Lower leg skin (tissue), 4 donors: ENCODE measurements at places on chromosomes 1 and 21. TPM values are rescaled to one million over a fixed set of nuclear protein-coding genes. Genes with fewer than 3 reads are reported as not detected.
A peak's percentile ranks its signal among the peaks of the same experiment; 100 is the strongest.

DNA sequence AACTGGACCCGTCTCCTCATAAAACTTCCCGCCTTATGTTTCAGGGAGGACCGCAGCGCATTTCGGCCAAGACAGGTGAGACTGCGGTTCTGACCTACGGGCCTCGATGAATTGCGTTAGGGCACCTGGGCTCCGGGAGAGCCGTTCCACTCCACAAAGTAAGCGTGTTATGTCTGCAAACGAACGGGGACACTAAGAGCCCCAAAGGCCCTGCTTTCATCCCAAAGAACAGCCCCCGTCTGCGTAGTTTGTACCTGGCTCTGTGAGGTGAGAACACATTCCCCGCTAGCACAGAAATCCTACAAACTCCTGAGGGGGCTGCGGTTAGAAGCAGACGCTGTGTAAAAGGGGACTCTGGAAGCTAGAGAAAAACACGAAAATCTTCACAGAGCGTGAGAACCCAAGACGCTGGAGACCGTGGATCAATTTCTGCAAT, 41.6 kb upstream of the PPIAL4F start:
- DNase-seq, result no peak

- no peak for DNase-seq
These were observed 849 bp downstream of the NFIA start for GRCh38 chr1:61083013-61083806.

GRCh38 chr1:175881246-175881976, 138.0 kb upstream of the TNR start:
- no peak for DNase-seq

DNA sequence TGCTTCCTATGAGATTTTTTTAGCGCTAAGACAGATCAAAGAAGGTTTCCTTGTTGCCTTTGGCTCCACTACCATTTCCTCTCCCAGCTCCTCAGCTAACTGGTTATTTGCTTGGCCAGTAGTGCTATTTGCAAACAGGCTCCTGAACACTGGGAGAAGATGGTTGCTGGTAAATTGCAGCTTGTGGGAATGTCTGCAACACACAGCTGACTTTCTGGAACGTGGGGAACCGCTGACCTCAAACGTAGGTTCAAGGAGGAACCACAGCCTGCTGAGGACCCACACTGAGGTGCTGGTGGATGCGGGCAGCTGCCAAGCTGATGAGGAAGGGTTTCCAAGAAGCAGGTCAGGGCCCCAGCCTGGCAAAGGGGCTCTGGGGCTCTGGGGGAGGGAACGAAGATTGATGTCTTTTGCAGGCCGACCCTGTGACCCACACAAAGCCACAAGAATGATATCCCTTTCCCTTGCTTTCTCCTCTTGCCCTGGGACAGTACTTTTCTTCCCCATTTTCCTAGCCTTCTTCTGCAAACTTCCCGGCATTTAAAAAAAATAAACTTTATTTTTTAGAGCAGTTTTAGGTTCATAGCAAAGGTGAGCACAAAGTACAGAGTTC, 24.8 kb downstream of the GNG4 start:
- no peak for DNase-seq

DNA sequence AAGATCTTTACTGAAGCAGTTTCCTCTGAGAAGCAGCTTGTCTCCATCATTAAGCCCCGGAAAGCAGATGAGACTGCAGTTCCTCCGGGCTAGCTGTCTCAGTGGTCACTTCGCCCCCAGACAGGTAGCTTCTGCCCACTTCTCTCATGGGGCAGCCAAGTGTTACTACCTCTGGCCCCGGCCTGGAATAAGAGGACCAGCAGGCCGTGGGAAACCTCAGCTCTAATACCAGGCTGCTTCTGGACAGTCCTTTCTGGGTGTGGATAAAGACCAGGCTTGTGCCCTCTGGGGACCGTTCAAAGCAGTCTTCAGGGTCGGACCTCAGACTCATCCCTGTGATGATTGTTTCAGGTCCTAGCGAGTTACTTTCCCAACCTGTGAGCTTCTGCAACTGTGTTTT, 54.8 kb downstream of the RUNX3 start:
- peak; percentile 62 for DNase-seq

- no peak for DNase-seq
These were observed at the start of gene CHRNB2 for GRCh38 chr1:154567386-154568156. Gene CHRNB2, plus strand, starts transcription at chr1:154567778. Its CDS starts 267 bp downstream, at chr1:154568045.

DNA sequence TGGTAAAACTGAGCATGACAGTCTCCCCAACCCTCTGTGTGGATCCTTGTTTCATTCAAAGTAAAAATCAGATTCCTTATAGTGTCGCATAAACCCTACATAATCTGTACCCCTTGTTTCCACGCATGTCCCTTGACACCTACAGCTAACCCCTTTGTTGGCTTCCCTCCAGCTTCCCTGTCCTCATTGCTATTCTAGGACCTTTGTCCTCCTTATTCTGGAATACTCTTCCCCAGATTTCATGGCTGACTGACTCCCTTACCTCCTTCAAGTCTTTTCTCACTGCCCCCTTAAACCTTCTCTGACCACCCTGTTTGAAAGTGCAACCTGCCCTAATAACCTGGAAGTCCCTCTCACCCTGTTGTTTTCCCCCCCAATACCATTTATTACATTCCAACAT, 4.0 kb downstream of the RNF11 start:
- DNase-seq, result no peak

DNA sequence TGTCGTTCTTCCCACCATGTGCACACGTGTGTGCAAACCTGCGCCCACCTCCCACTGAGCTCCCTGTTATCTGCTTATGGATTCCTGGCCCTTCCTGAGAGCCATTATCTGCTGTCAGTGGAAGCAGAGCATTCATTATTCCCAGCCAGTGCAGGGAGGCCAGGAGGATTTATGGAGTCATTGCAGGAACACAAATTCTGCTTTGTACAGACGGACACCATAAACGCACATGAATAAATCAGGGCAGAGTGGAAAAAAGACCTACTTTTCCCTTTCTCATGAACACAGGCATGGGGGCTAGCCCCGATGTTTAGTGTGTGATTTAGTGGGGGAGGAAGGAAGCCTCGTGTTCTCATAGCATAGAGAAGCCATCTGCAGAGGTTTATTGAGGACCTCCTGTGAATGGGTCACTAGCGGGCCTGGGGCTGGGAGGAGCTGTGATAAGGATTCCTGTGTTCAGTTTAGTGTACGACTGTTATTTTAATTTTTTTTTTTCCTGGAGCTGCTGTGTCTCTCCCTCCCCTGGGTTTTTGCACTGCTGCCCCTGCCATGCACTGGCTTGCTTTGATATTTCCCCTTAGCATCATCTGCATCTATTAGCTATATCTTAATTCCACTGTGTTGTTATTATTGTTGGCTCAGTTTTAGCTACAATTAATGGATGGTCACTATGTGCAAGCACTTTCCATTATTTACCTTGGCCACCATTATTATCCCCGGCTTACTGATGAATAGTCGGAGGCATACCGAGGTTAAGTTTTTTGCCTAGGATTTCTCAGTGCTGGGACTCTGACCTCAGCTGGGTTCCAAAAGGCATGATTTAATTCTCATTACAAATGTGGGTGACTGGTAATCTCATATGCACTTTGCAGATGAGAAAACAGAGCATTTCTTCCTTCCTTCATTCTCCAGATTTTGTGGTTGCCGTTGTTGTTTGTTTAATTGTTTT, 33.0 kb downstream of the HUNK start:
- DNase-seq, result peak; percentile 42

DNA sequence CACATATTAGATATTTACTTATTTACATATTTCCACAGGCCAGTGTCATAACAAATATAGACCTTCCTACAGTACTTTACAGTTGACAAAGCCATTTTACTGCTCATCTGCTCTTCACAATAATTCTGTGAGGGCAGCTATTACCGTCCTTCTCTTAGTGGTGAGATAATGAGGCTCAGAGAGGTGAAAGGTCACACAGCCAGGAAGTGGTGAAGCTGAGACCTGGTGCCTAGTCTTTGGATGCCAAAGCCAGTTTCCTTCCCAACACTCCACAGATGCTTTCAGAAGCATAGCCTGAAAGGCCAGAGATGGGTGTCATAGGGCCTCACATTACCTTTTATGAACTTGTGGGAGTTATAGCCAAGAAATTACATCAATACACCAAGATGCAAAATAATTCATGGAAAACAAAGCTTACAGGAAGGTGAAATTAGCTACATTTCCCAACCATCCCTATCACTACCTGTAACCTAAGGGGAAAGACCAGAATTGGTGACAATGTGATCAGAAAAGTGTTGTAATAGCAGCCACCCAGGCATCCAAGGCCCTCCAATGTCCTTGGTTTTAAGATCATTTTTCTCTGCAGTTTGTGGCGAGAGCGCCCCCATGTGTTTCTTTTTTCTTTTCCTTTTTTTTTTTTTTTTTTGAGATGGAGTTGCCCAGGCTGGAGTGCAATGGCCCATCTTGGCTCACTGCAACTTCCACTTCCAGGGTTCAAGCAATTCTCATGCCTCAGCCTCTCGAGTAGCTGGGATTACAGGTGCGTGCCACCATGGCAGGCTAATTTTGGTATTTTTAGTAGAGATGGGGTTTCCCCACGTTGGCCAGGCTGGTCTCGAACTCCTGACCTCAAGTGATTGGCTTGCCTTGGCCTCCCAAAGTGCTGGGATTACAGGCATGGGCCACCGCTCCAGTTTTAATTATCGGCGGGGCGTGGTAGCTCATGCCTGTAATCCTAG, 26.5 kb upstream of the RPL11 start:
- DNase-seq, result no peak

DNA sequence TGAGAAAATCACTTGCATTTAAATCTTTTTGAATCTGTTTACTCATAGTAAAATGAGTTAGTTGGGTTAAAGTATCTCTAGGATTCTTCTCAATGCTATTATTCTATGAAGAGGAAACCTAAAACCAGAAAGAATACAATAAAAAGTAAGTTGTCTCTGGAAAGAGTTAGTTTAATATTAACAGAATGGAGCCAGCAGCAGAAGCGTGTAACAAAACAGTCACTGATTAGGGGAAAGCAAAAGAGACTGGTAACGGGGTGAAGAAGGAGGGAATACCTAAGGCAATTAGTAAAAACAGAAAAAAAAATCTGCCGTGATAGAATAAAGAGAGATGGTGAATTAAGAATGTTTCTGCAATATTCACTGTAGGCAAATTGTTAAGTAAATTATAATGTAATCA, 60.0 kb downstream of the NRDC start:
- DNase-seq, result no peak

- DNase-seq, result no peak
These were observed 3.0 kb upstream of the CD34 start for GRCh38 chr1:207913951-207914350.

- DNase-seq, result no peak
These were observed 4.1 kb upstream of the HPDL start for GRCh38 chr1:45322486-45323040.

DNA sequence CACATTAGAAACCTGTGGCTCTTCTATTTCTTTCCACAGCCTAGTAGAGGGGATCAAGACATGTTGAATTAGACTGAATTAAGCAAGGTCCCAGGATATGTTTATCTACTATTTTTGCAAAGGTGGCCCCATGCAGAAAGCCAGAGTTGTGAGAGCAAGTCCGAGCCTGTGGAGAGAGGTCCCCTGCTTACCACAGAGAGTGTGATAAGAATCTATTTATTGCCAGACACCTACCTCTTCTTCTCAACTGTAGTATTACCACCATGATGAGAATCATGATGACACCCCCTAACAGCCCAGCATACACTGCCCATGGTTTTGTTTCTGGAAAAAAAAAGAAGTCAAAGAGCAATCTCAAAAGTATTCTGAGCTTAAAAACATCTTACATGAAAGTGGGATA, 23.0 kb downstream of the SLAMF1 start:
- DNase-seq, result no peak

GRCh38 chr1:101239095-101240040, 2.5 kb downstream of the S1PR1 start:
- DNase-seq, result no peak

GRCh38 chr1:148307583-148308185, 155.6 kb upstream of the NBPF11 start:
- no peak for DNase-seq

DNA sequence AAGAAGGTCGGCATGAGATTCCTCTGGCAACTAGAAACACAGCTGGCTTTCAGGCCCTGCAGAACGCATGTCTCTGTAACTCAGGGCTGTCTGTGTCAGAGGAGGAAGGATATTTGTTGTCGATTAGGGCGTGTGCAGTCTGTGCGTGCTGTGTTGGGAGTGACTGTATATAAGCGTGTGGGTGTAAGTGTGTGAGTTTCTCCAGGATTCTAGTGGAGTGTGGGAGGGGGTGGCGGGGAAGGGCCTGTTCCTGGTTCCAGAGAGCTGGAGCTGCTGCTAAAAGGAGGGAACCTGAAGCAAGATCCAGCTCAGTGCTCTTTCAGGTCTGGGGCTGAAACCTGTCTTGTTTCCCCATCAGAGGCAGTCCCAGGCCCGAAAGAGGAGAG, 74.3 kb downstream of the SLC16A1 start:
- peak; percentile 80 for DNase-seq

DNA sequence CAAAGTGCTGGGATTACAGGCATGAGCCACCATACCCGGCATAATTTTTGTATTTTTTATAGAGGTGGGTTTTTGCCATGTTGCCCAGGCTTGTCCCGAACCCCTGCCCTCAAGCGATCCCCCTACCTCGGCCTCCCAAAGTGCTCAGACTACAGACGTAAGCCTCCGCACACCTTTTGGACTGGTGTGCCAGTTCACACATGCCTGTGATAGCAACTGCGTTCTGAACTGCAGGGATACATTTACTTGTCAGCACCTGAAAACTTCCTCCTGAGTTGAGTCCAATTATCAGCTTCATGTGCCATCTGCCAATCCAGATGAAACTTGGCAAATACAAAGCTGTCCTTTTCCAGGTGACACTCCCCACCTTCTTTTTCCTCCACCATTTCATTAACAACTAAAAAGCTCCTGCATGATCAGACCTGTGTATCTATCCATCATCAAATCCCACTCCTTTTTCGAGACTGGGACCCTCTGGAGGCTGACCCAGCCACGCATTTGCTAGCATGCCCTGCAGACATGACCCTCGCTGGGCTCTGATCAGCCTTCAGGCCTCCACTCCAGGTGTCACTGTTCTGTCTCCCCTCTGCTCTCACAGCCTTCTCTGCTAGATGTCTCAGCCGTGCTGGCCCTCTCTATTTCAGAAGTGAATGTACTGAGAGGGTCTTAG, 2.1 kb upstream of the DEGS1 start:
- DNase-seq, result peak; percentile 48

TUFT1 gene
- total RNA-seq, result 186 TPM

WDR64 gene
- total RNA-seq, result not detected

TMEM167B gene
- 52.3 TPM for total RNA-seq

LRRC38 gene
- 3.0 TPM for total RNA-seq

CNTN2 gene
- 4.3 TPM for total RNA-seq

ELK4 gene
- total RNA-seq, result 24.1 TPM

ITPKB gene
- 57.2 TPM for total RNA-seq

MATN1 gene
- total RNA-seq, result not detected

HPDL gene
- 0.91 TPM for total RNA-seq

TLR5 gene
- 16.8 TPM for total RNA-seq

MAN1C1 gene
- total RNA-seq, result 5.9 TPM
